A673 (cell line): ENCODE measurements at places on chromosomes 1 and 21. TPM values are rescaled to one million over a fixed set of nuclear protein-coding genes. Genes with fewer than 3 reads are reported as not detected.

- DNase-seq, result no peak
- H3K27me3 ChIP-seq, result no peaks in the 10 kb centered on the region
- H3K4me3 ChIP-seq, result no peak overlapping the region
- no peaks in the 10 kb centered on the region for H3K36me3 ChIP-seq
- no peak overlapping the region for H3K27ac ChIP-seq
- H3K4me1 ChIP-seq, result no peaks in the 10 kb centered on the region
These were observed 20.9 kb upstream of the DR1 start for GRCh38 chr1:93324486-93325464.

DNA sequence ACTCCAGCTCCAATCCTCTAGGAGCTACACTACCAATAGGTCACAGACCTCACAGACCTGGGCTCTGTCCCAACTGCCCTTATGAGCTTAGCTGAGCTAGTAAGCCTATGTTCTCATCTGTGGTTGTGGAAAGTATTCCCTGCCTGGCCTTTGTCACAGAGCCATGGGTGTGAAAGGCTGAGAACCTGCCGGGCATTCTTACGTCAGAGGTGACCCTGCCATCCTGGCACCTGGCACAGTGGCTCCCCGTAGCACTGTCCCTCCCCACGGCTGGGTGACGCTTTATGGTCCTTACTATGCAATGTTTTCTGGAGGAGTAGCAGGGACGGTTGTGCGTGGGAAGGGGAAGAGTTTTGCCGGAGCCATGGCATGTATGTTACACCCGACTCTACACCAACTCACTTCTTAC is 3.5 kb downstream of the TNFRSF1B start:
- no peak overlapping the region for H3K27ac ChIP-seq
- no peaks in the 10 kb centered on the region for H3K36me3 ChIP-seq
- no peak for DNase-seq
- no peaks in the 10 kb centered on the region for H3K4me1 ChIP-seq
- H3K27me3 ChIP-seq, result peaks cover 35% of the 10 kb centered on the region

DNA sequence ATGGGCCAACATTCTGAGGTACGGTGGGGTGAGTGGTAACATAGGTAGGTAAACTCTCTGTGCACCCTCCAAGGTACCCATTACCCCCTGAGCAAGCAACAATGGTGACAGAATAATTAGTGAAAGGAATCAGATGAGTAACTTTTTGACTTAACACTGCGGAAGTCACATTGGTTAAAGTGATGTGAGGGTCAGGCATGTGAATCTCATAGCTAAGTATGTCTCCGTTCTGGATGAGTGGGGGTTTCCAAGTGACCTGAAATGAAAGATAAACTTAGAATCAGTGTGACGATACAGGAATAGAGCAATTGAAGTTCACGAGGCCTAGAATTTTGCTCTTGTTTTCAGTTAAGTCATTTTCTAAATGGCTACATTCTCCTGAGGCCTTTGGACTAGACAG is 311.7 kb downstream of the KCTD3 start:
- H3K27me3 ChIP-seq, result peaks cover 25% of the 10 kb centered on the region
- no peak overlapping the region for H3K27ac ChIP-seq
- H3K4me3 ChIP-seq, result no peak overlapping the region
- no peak for DNase-seq
- no peaks in the 10 kb centered on the region for H3K36me3 ChIP-seq

DNA sequence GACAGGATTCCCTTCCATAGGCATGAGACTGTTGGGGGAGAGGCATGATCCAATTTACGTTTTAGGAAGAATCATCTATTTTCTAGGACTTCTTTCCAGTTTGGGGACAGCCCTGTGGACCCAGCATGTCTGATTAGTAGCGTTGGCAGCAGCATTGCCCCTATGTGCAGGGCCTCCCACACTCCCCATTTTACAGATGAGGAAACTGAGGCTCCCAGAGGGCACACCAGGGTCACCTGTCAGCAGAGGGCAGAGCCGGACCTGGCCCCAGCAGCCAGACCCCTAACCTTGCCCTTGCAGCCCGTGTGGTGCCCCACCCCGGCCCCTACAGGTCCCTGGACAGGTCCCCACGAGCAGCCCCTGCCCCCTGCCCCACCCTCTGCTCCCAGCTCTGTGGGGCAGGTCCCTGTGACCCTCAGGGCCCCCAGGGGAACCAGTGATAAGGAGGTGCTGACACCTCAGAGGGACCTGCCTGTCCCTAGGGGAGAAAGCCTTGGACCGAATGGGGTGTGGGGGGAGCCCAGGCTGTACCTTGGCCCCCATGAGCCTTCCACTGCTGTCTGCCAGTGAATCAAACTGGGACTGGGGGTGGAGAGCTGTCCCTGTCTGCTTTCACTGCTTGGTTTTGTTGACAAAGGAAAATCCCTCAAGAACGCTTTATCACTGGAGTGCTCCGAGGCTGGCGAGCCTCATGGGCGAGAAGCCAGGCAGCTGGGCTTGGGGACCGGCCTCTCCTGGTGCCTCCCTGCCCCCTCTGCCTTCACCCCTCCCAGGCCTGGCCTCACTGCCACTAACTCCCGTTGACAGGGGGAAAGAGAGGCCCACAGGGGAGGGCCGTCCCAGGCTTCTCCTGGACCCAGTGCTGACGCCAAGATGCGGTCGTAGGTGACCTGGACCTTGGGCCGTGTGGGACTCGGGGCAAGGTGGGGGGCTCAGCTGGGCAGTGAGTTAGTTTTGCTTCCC is 39.4 kb upstream of the CCDC27 start:
- H3K36me3 ChIP-seq, result no peaks in the 10 kb centered on the region
- no peak overlapping the region for H3K4me3 ChIP-seq
- H3K4me1 ChIP-seq, result peaks cover 12% of the 10 kb centered on the region
- H3K27ac ChIP-seq, result no peak overlapping the region

GRCh38 chr1:161427733-161428516 is 60.2 kb upstream of the CFAP126 start:
- no peak overlapping the region for H3K27ac ChIP-seq
- peak overlapping the region; percentile 42 for H3K4me3 ChIP-seq
- H3K27me3 ChIP-seq, result no peaks in the 10 kb centered on the region
- no peaks in the 10 kb centered on the region for H3K36me3 ChIP-seq
- H3K4me1 ChIP-seq, result no peaks in the 10 kb centered on the region

DNA sequence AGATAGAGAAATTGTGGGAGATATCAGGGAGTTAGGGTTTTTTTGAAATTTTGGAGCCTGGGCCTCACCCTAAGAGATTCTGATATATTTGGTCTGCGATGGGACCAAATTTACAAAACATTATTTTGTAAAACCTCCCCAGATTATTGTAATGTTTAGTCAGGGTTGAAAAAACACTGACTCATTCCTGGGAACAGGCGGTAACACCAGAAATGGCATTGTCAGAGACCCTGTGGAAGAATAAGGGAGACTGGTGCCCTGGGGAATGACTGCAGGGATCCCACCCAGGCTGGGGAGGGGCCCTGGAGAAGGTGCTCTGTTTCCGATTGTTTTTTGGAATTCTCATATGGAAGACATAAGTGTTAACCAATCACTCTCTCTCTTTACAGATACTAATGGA is 13.1 kb upstream of the STRIP1 start:
- peaks cover 84% of the 10 kb centered on the region for H3K36me3 ChIP-seq
- no peak overlapping the region for H3K27ac ChIP-seq
- no peaks in the 10 kb centered on the region for H3K27me3 ChIP-seq
- no peak overlapping the region for H3K4me3 ChIP-seq

GRCh38 chr1:9311029-9311428 is 18.3 kb downstream of the SPSB1 start:
- H3K4me1 ChIP-seq, result no peaks in the 10 kb centered on the region
- no peaks in the 10 kb centered on the region for H3K36me3 ChIP-seq
- H3K27me3 ChIP-seq, result no peaks in the 10 kb centered on the region
- no peak overlapping the region for H3K27ac ChIP-seq
- DNase-seq, result no peak

MATN1 gene
- total RNA-seq, result not detected in 2 replicates

CSF1 gene
- total RNA-seq, result 4.9 and 7.2 TPM in 2 replicates

MMP23B gene
- total RNA-seq, result 0.55 and 0.67 TPM in 2 replicates
